SJSA1 (cell line): ENCODE measurements at places on chromosomes 1 and 21. TPM values are rescaled to one million over a fixed set of nuclear protein-coding genes. Genes with fewer than 3 reads are reported as not detected.

DNA sequence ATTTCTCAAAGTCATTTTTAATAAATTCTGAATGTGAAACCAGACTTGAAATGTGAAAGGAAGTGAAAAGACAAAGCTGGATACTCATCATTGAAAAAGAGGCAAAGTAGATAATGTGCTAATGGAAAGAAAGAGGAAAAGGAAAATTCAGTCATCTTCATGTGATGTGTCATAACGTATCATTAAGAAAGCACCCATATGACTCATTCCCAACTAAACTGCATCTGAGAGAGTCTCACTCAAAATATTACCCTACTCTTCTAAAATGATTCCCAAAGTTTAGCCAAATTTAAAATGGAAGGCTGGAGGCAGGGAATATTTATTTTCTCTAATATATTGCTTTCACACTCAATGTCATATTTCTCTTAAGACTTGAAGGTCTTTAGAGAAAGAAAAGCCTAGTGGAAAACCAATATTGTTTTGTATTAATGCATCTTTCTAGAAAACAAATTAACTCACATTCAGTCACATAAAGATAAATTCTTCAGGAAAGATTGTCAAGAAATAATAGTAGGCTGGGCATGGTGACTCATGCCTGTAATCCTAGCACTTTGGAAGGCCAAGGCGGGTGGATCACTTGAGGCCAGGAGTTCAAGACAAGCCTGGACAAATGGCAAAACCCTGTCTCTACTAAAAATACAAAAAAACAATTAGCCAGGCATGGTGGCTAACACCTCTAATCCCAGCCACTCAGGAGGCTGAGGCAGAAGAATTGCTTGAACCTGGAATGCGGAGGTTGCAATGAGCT, 129.9 kb downstream of the SLC30A10 start:
- DNase-seq = no peak

The GCSAML gene
- not detected in 2 replicates for total RNA-seq

DNA sequence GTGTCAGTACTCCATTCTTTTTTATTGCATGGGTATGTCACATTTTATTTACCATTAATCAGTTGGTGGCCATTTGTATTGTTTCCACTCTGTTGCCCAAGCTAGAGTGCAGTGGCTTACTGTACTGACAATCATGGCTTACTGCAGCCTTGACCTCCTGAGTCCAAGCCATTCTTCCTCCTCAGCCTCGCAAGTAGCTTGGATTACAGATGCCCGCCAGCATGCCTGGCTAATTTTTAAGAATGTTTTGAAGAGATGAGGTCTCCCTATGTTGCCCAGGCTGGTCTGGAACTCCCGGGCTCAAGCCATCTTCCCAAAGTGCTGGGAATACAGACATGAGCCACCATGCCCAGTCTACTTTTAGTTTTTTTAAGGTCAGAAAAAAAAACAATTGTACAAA, 813 bp upstream of the SFT2D2 start:
- no peak for DNase-seq

DNA sequence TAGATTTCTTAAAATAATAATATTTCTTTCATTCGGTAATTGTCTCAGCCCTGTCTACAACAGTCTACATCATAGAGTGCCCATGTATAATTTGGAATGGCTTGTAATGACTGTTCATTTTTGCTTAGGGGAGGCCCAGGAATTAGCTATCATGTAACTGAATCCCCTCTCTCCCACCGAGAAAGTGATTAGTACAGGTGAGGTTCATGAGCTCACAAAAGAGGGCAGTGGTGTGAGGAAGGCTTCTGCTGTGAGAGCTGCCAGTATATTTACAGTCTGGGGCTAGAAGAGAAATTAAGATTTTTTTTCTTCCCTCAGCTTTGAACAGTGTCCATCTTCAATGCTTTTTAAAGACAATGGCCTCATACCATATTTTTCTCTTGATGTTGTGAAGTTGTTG, 340.7 kb downstream of the ADGRL2 start:
- DNase-seq = no peak

DNA sequence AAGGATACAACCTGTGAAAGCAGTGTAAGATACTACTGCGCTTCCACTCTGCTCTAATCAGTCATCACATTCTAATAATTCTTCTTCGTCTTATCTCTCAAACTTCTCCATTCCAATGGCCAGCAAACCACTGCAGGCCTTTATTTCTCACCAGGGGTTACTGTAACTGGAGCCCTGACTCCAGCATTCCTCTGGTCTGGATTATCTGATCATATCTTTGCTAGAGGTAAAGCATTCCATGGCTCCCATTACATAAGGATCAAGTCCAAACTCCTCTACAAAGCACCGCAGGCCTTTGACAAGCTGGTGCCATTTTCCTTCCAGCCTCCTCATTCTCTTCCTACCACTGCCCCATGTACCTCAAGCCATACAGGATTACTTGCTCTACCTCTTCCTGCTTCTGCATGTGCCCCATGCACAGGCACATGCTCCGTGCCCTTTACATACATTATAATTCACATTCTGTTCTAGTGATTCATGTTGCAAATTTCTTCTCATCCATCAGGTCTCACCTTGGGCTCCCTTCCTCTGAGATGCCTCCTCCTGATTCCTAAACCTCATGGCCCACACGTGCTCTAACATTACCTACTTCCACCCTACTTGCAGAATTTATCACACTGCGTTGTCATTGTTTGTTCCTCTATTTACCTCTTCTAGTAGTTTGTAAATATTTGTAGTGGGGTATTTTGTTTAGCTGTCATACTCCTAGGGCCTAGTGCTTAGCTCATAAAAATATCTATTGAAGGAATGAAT, 9.3 kb upstream of the SERBP1 start:
- DNase-seq = no peak

- no peak for DNase-seq
Measured at GRCh38 chr1:75174031-75174760, 40.0 kb downstream of the LHX8 start.

- no peak for DNase-seq
Measured at GRCh38 chr1:210321131-210321530, 7.6 kb upstream of the HHAT start.
